ENCODE measurements at places on chromosomes 3 and 15.

DNA sequence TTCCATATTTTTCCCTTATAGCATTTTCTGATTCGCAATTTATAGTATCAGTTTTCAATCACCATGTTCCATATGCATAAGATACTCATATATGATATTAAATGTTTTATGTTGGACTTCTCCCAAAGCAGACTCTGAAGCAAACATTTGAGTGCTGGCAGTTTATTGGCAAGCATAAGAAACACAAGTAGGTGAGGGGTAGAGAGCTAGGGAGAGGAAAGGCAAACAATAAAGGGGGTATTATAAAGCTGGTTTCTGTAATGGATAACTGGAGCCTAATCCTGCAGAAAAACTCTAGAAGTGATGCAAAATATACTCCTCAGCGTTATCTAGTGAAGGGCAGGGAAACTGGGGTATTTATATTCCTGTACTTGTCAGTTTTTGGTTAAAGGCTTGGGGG, 491.5 kb upstream of the TGFBR2 start:
- H3K4me1 ChIP-seq, result no peaks in the 10 kb centered on the region
- DNase-seq, result no peak
- no peaks in the 10 kb centered on the region for H3K27me3 ChIP-seq
- H3K36me3 ChIP-seq, result no peaks in the 10 kb centered on the region
- H3K27ac ChIP-seq, result no peak overlapping the region

DNA sequence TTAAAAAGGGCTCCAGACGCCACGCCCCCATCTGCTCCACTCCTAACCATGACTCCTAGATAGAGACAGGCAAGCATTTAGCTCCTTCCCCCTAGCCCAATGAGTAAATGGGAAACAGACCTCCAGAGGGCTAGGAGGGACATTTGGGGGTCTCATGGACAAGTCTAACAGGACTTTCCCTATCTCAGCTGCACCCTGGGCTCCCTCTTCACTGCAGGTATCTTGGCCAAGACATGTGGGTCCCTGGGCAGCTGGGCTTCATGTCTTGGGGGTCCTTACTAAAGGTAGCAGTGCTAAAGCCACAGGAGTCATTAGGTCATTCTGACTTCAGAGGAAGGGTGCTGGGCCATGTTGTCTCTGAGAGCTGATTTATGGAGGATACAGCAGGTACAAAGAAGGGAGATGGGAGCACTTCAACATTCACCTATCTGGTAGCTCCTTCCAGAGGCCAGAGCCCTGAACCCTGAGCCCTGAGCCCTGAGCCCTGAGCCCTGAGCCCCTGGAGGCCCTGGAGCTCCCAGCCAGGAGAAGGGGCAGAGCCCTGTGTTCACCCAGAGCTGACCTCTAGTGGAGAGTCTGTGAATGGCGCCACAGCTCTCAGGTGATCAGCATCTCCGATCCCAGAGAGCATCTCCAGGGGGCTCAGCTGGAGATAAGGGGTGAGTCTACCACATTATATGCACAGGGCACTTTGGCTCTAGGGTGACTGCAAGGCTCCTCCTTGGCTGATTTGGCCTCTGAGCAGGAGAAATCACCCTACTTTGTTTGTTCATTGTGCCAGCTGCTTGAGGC, 40.1 kb upstream of the EPHB1 start:
- no peak overlapping the region for H3K27ac ChIP-seq
- no peaks in the 10 kb centered on the region for H3K4me1 ChIP-seq
- H3K4me3 ChIP-seq, result no peak overlapping the region
- H3K27me3 ChIP-seq, result no peaks in the 10 kb centered on the region

- peak overlapping the region; percentile 40 for H3K27ac ChIP-seq
- peak overlapping the region; percentile 50 for H3K4me3 ChIP-seq
- H3K27me3 ChIP-seq, result no peaks in the 10 kb centered on the region
- peaks cover 12% of the 10 kb centered on the region for H3K4me1 ChIP-seq
- DNase-seq, result peak; percentile 93
- no peaks in the 10 kb centered on the region for H3K36me3 ChIP-seq
Observed at GRCh38 chr3:184250167-184250828, 826 bp downstream of the EEF1AKMT4 start.

DNA sequence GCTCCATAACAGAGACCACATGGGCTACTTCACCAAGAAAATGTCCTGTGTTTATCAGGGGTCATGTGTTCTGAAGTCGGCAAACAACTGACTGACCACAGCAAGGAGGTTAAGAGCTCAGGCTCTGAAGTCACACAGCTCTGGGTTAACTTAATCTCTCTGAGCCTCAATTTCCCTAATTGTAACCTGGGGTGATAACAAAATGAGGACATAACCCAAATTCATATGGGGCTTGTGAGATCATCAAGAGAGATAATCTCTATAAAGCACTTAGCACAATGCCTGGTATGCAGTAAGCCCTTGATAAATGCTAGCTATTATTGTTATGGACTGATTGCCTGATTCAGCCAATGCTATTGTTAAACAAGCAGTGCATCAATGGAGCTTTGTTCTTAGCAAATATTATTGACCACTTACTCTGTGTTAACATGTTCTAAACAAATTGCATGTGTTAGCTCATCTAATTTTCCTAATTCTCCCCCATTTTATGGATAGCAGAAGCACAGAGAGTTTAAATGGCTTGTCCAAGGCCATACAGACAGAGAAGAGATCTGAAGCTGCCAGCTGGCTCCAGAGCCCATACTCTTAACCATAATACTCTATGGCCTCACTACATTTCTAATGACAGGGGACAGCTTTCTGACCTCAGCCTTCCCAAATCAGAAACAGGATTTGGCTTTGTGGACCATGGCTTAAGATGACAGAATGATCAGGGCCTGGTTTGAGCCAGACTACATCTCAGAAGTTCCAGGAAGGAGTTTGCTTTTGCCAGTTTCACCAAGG, 78.3 kb downstream of the SHQ1 start:
- no peaks in the 10 kb centered on the region for H3K27me3 ChIP-seq
- H3K36me3 ChIP-seq, result no peaks in the 10 kb centered on the region
- no peak overlapping the region for H3K4me3 ChIP-seq

DNA sequence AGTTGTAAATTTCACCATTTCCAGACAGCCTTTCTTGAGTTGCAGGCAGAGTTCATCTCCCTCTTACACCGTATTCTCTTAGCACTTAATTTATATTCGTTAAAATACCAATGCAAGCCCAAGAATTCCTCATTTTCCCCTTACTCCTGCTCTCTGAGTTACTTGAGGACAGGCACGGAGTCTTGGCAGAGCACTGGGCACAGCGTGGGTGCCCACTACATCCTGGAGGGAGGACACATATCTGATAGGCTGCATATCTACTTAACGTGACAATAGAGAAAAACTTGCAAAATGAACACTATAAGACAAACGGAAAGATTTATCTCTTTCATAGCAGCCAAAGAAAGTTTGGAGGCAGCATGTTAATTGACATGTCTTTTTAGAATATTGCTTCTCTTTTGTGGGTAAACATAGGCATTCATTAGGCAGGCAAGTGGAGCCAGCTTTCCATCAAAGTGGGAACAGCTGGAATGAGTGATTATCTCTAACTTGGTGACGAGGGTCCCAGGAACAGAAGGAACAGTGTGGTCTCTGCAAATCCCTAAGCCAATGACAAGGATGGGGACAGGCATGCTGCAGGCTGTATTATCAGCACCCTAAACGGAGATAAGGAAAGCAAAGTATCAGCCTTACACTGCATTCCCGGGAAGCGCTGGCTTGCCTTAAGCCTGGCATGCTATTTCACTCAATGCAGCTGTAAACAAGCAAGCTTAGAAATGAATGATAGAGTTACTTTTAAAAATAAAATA, 116.5 kb downstream of the RTP4 start:
- H3K36me3 ChIP-seq, result no peaks in the 10 kb centered on the region
- peak; percentile 11 for DNase-seq
- no peaks in the 10 kb centered on the region for H3K27me3 ChIP-seq
- H3K4me1 ChIP-seq, result no peaks in the 10 kb centered on the region
- no peak overlapping the region for H3K4me3 ChIP-seq

- no peaks in the 10 kb centered on the region for H3K27me3 ChIP-seq
- no peak overlapping the region for H3K4me3 ChIP-seq
- DNase-seq, result no peak
- H3K36me3 ChIP-seq, result no peaks in the 10 kb centered on the region
- H3K27ac ChIP-seq, result no peak overlapping the region
Observed at GRCh38 chr3:32912046-32912445, 39.4 kb upstream of the CCR4 start.

DNA sequence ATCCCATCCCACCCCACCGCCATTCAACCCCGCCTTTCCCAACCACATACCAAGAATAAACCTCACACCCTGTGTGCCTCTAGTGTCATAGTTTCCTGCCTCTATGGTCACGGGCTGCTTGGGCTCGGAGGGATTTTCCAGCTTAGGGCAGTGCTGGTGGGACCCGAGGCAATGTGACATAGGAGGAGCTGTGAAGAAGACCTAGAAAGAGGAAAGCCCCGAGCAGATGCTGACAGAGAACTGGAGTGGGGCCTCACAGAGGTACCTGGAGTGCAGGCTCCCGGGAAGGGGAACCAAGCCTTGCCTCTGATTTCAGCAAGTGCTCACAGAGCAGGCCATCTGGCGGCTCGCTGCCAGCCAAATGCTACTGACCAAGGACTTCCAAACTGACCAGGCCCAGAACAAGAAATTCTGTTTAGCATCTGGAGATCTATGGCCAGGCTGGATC, 27.5 kb downstream of the BHLHE40 start:
- no peaks in the 10 kb centered on the region for H3K27me3 ChIP-seq
- no peak for DNase-seq
- no peaks in the 10 kb centered on the region for H3K4me1 ChIP-seq
- H3K27ac ChIP-seq, result no peak overlapping the region

DNA sequence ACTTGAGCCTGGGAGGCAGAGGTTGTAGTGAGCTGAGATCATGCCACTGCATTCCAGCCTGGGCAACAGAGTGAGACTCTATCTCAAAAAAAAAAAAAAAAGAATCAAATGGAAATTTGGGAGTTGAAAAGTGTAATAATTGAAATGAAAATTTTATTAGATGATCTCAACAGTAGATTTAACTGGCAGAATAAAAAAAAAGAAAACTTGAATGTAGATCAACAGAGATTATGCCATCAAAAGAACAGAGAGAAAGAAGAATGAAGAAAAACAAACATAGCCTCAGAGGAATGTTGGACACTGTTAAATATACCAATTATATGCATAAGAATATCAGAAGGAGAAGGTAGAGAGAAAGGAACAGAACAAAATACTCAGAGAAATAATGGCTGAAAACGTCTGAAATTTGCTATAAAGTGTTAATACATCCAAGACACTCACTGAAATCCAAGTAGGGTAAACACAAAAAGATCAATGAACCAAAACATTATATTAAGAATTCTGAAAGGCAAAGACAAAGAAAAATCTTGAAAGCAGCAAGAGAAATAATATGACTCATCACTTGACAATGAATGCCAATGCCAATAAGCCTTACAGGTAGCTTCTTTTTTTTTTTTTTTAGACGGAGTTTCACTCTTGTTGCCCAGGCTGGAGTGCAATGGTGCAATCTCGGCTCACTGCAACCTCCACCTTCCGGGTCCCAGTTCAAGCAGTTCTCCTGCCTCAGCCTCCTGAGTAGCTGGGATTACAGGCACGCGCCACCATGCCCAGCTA, 14.6 kb upstream of the ELP6 start:
- H3K4me3 ChIP-seq, result no peak overlapping the region
- H3K36me3 ChIP-seq, result no peaks in the 10 kb centered on the region
- no peak overlapping the region for H3K27ac ChIP-seq
- no peaks in the 10 kb centered on the region for H3K4me1 ChIP-seq
- H3K27me3 ChIP-seq, result no peaks in the 10 kb centered on the region

GRCh38 chr3:104461431-104461830, 905.3 kb upstream of the ALCAM start:
- no peaks in the 10 kb centered on the region for H3K4me1 ChIP-seq
- H3K27me3 ChIP-seq, result no peaks in the 10 kb centered on the region
- no peak overlapping the region for H3K27ac ChIP-seq
- no peaks in the 10 kb centered on the region for H3K36me3 ChIP-seq

- no peak for DNase-seq
- H3K36me3 ChIP-seq, result no peaks in the 10 kb centered on the region
- H3K4me3 ChIP-seq, result no peak overlapping the region
- H3K4me1 ChIP-seq, result no peaks in the 10 kb centered on the region
Observed at GRCh38 chr15:69713726-69714559, 261.3 kb downstream of the RPLP1 start.

- DNase-seq, result no peak
- no peaks in the 10 kb centered on the region for H3K4me1 ChIP-seq
Observed at GRCh38 chr3:40167958-40168357, 141.5 kb upstream of the EIF1B start.

- H3K4me1 ChIP-seq, result no peaks in the 10 kb centered on the region
- no peaks in the 10 kb centered on the region for H3K36me3 ChIP-seq
- H3K27me3 ChIP-seq, result no peaks in the 10 kb centered on the region
- no peak overlapping the region for H3K27ac ChIP-seq
Observed at GRCh38 chr3:15491143-15491542, 30.4 kb downstream of the COLQ start.

- H3K27ac ChIP-seq, result no peak overlapping the region
- peak; percentile 50 for DNase-seq
- no peaks in the 10 kb centered on the region for H3K36me3 ChIP-seq
Observed at GRCh38 chr15:80480909-80481308, 76.7 kb downstream of the ARNT2 start.

DNA sequence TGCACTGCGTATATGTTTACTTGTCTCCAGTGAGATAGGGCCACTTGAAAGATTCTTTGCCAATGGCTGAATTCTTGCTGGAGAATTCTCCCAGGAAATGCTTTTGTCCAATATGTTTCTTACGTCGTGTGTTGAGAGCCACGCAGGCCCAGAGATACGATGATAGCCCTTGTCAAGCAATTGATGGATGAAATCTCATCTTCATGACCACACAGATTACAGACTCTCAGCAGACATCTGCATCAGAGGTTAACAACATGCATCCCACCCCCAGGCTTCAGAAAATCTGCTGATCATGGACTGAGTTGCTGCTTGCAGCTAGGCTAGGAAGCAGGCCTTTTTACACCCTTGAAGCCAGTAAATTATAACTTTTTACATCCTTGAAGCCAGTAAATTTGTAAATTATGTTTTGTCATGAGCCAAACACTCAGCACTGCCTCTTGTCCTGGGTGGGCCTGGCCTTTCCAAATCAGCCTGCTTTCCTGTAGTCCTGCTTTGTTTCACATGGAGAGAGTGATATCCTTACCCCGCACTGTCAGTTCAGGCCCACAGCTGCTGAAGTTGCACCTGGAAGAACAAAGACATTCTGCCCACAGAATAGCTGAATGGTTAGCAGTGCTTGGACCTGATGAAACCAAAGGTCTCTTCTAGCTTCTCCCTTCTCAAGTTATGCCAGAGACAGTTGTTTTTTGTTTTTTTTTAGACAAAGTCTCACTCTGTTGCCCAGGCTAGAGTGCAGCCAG, 84.4 kb downstream of the GPR156 start:
- H3K27ac ChIP-seq, result no peak overlapping the region
- H3K4me1 ChIP-seq, result no peaks in the 10 kb centered on the region
- no peaks in the 10 kb centered on the region for H3K27me3 ChIP-seq
- H3K36me3 ChIP-seq, result no peaks in the 10 kb centered on the region
- H3K4me3 ChIP-seq, result no peak overlapping the region

GRCh38 chr3:169771497-169772304, 1.5 kb upstream of the MYNN start:
- peak; percentile 87 for DNase-seq
- no peaks in the 10 kb centered on the region for H3K36me3 ChIP-seq

GRCh38 chr15:45539680-45540079, 17.1 kb upstream of the SLC30A4 start:
- H3K27me3 ChIP-seq, result no peaks in the 10 kb centered on the region
- no peaks in the 10 kb centered on the region for H3K4me1 ChIP-seq
- H3K36me3 ChIP-seq, result no peaks in the 10 kb centered on the region
- H3K27ac ChIP-seq, result no peak overlapping the region

Measured in hepatocyte (in vitro differentiated cells).